Cardiac atrium fibroblast (primary cell): ENCODE measurements at places on chromosomes 13 and 19. TPM values are rescaled to one million over a fixed set of nuclear protein-coding genes. Genes with fewer than 3 reads are reported as not detected.

The LYPD3 gene
- total RNA-seq: under 0.01 TPM in 1 of 2 replicates, not detected in the other

The RGL3 gene
- 6.0 and 7.2 TPM in 2 replicates for total RNA-seq

The SBSN gene
- total RNA-seq: 0.18 and 0.32 TPM in 2 replicates

The FCGBP gene
- under 0.01 and 0.16 TPM in 2 replicates for total RNA-seq

The SIGLEC6 gene
- 0.36 TPM in 1 of 2 replicates, not detected in the other for total RNA-seq

The HSPB6 gene
- 11.5 and 35.0 TPM in 2 replicates for total RNA-seq

The ZNF468 gene
- 11.6 and 16.7 TPM in 2 replicates for total RNA-seq

The LAIR1 gene
- not detected in 2 replicates for total RNA-seq
